ENCODE measurements at places on chromosomes 7 and 10.

DNA sequence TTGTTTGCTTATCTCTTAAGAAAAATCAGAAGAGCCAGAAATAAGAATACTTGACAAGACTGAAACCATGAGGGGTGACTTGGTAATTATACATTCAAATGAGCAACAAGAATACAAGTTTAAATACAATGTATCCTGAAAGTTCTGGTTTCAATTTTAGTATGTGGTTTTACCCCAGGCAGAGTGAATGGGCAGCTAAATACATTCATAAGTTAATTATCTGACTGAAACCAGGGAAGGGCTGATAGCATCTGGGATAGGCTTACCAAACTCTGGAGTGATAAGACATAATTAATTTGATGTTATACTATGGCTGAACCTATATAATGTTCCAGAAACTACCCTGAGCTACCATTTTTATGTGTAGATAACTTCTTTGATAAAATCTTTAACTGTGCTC lies 252.2 kb upstream of the PLXNA4 start:
- DNase-seq: no peak

- no peak for DNase-seq
These were observed 73.8 kb downstream of the SHOC2 start for GRCh38 chr10:110993024-110993693.

DNA sequence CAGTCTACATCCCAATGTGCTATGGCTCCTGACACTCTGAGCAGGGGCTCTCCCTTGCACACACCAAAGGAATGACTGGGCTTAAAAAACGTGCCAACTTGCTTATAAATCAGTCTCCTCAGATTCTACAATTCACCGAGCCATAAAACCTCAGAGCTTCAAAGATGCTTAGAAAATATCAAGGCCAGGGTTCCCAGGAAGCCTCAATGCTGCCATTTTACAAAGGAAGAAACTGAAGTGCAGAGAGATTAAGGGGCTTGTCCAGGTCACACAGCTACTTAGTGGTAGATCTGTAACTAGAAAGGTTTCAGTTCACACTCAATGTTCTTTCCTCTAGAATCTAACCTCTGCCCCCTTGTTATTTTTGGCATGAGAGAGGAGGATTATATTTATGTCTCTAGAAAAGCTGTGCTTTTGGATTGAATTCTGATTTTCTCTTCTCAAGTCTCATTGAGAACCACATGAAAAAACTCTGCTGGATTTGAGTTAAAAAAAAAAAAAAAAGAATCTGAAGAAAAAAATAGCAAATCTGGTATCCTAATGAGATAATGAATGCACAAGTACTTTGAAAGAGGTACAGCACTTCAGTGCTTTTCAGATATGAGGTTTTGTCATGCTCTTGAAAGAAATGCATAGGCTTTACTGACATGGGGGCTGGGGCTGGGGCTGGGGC lies 22.3 kb upstream of the TSPAN33 start:
- DNase-seq: no peak

DNA sequence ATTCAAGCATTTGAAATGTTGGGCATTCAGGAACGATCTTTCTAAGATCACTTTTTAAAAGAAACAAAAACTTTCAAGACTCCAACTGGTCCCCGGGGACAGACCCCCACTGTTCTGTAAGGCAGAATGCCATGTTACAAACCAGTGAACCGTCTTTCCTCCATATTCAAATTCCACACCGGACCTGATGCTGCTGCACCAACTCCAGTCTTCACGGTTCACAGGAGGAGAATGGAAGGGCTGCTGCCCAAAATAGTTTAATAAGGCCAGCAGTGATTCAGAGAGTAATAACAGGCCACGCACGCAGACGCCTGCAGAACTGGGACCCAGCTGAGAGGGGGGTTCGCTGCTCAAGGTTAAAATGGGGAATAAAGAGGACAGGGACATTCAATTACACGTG lies 47.2 kb downstream of the OSBPL3 start:
- no peak for DNase-seq

DNA sequence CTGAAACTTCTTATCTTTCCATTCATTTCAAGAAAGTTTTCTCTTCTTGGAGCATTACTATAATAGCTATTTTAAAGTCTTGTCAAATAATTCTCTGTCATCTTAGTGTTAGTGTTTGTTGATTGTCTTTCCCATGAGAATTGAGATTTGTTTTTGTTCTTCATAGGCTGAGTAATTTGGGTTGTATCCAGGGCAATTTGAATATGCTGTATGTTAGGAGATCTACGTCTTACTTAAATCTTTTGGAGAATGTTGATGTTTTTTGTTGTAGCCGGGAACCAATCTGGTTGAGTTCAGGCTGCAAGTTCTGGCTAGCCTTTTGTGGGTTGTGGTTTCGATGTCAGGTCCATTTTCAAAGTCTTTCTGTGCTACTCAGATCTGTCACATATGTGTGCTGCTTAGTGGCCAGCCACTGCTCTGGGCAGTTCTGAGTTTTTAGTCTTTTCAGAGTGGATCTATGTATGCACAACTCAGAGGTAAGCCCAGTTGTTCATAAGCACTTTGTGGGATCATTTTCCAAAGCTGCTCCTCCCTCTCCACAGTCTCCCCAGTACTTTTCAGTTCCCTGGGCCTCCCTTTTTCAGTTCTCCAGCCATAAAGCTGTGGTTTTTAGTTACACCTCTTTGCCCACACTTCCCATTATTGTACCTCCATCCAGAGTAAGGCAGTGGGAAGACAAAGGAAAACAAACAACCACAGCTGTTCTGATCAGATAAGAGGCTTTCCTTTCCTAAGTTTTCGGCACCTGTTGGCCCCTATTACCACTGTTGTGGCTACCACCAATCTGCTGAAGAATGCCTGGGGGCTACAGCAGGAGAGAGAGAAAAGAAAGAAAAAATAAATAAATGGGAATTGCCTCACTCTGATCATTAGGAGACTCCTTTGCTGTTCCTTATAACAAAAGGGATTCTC lies 4.7 kb upstream of the CCNJ start:
- DNase-seq: no peak

- DNase-seq: no peak
These were observed 563.3 kb upstream of the POM121L12 start for GRCh38 chr7:52472006-52472620.

DNA sequence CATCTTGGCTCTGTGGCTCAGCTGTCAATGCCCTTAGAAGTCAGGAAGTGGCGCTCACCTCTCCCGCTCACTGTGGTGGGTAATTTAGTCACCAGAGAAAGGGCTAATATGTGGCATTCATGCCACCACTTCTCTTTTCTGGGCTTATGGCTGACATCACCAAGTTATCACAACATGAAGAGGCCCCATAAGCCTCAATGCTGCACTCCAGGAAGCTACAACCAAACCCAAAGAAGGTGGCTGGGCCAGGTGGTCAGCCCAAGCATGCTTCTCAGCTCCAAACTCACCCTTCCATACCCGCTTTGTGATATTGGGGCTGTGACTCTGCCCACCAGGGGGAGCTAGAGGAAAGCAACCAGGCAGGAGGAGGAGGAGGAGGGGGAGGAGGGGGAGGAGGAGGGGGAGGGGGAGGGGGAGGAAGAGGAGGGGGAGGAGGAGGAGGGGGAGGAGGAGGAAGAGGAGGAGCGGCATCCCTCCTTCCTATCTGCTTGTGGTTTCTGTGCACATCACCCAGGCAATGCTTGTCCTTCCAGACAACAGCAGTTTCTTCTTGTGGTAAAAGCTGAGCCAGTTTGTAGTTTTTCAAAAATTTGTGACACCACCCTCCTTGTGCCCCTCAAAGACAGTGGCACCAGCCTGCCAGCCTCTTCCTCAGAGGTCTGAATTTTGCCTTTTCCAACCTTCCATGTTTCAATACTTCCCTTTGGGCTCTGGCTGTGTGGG lies 42.1 kb downstream of the CYP26A1 start:
- DNase-seq: peak; percentile 56

DNA sequence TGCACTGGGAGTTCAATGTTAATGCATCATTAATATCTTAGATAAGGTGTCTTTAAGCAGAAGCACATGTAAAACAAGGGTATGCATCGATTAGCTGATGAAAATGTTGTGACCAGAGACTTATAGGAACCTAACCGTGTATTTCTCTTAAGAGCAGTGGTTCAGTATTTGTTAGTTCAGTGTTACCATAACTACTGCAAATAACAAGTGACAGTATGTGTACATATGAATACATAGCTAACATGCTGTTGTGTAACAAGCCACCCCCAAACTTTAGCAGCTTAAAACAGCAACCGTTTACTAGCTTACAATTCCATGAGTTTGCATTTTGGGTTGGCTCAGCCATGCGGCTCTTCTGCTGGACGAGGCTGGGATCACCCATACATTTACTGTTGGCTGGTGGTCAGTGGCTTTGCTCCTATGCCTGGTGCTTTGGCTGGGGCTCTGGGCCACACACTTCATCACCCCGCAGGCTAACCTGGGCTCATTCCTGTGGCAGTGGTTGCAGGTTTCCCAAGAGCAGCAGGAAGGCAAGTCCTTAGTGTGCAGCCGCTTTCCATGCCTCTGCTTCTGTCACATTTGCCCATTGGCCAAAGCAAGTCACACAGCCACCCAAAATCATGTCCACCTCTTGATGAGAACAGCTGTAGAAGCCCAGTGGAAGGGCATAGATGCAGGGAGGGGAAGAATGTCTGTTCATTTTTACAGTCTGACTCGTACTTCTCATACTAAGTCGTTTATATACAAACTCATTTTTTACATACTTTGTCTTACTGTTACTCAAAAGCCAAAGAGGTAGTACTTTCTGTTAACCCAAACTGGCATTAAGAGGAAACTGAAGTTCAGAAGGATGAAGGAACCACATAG lies 103.3 kb upstream of the GATA3 start:
- DNase-seq: no peak

DNA sequence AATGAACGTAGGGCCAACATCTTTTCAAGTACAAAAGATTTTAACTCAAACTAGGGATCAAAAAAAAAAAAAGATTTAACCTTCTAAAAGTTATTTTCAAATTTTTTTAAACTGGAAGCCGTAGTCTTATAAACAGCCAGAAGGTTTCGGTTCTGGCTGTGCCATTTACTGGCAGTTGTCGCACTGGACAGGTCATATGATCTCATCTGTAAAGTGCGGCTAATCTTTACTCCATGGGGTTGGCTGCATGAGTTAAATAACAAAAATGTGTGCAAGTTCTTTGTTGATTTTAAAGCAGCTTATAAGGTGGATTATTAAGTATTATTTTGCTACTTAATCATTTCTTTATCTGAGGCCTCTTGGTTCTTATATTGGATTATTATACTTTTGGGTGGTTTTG lies 36.6 kb downstream of the TRUB1 start:
- no peak for DNase-seq

GRCh38 chr7:128137181-128137580 lies 103.9 kb upstream of the LEP start:
- no peak for DNase-seq

DNA sequence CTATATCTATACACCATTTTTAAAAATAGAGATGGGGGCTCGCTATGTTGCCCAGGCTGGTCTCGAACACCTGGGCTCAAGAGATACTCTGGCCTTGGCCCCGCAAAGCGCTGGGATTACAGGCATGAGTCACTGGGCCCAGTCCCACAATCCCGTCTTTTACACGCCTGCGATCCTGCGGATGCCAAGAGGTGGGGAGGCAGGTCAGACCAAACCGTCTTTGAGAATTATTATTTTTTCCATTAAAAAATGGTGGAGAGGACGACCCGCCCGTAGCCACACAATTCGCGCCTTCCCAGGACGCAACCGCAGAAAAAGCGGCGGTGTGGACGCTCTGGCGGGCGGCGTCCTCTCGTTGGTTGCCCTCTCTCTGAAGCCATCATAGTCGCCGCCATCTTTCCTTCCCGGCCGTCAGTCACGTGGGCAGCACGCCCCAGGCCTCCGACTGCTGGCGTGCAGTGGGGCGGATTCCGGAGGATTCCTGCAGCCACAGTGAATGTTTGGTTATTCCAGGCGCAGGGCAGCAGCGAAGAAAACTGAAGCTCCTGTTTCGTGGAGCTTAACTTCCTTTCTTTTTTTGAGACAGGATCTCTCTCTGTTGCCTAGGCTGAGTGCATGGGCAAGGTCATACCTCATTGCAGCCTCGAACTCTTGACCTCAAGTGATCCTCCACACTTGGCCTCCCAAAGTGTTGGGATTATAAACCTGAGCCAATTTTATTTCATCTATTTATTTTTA lies 9.9 kb upstream of the EPHB4 start:
- peak; percentile 58 for DNase-seq

GRCh38 chr10:118571123-118571522 lies 24.3 kb downstream of the PRLHR start:
- no peak for DNase-seq

GRCh38 chr10:109282510-109282909 lies 640.8 kb downstream of the XPNPEP1 start:
- DNase-seq: no peak

GRCh38 chr7:139791316-139791715 lies 13.5 kb upstream of the HIPK2 start:
- DNase-seq: no peak

- DNase-seq: no peak
These were observed 13.0 kb downstream of the AKR1D1 start for GRCh38 chr7:138089080-138089901.

DNA sequence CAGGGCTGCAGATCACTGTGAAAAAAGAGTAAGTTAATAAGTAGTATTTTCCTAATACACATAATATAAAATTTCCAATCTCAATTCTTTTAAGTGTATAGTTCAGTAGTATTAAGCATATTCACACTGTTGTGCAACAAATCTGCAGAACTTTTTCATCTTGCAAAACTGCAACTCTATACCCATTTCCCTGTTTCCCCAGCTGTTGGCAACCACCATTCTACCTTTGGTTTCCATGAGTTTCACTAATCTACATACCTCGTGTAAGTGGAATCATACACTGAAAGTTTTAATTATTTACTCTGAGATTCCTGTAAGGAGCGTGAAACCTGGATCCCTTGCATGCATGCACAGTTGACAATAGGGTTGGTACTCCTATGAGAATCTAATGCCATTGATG lies 155.4 kb downstream of the ZPBP start:
- DNase-seq: no peak

GRCh38 chr10:13683017-13683416 lies 96.3 kb downstream of the PRPF18 start:
- DNase-seq: no peak

DNA sequence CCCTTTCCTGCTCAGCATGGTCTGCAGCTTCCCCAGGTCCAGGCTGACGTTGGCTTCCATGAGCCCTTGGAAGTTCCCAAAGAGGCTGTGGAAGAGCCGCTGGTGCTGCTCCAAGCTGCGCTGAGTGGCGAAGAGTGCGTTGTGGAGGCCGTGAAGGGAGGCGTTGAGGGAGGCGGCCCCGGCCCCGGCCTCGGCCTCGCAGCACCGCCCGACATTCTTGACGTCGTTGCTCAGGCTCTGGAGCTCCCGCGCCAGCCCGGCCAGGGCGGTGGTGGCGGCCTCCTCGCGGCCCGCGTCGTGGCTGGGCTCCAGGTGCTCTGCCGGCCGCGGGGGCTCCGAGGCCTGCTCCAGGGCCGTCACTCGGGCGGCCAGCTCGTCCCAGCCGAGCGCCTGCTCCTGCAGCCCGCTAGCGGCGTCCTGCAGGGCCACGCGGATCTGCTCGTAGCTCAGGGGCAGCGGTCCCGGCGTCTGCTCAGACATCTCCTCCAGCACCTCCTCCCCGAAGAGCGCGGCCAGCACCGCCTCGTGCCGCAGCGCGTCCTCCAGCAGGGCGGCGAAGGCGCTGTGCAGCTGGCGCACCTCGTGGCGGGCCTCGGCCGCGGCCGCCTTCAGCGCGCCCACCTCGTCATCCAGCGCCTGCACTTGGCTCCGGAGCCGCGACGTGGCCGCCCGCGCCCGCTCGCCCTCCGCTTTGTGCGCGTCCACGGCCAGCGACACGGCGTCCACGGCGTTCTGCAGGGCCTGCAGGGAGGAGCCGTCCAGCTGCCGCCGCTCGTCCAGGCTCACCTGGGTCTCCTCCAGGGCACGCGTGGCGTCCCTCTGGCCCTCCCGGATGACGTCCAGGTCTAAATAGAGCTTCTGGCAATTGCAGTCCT lies 14.7 kb downstream of the MMRN2 start:
- DNase-seq: no peak
